Activated T-helper 1 cell treated with anti-CD3 and anti-CD28 coated beads, Interleukin-2, amount 50 U/mL, for 16 hours (primary cell): ENCODE measurements at places on chromosomes 7 and 10.

- no peak for DNase-seq
Measured at GRCh38 chr10:51918440-51918839, 219.0 kb upstream of the CSTF2T start.

- DNase-seq = no peak
Measured at GRCh38 chr10:46551701-46552525, 4.5 kb downstream of the GPRIN2 start.

- DNase-seq = no peak
Measured at GRCh38 chr10:9792181-9792580, 1225.5 kb upstream of the CELF2 start.

GRCh38 chr10:86333826-86334487 is 32.6 kb downstream of the GRID1 start:
- DNase-seq = no peak

- DNase-seq = no peak
Measured at GRCh38 chr7:15686295-15686956, at the start of gene MEOX2. MEOX2 (minus strand) TSS chr7:15686683; CDS start chr7:15686402, 281 bp downstream.
